ENCODE measurements at places on chromosomes 4 and X.

DNA sequence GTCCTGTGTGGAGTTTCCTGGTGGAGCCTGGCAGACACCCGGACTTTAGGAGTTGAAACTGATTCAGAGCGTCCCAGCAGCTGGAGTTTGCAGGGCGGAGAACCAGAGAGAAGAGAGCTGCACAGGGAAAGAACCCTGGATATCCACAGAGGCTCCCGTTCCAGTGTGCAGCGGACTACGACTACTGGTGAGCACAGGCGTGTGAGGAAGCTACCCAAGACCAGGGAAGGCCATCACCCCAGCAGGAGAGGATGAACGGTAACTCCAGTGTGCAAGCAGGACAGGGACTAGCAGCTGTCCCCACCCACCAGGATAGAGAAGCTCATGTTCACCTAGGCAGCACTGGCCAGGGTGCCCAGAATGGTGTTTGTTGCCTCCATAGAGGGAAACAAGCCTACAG is 2.3 kb downstream of the LAGE3 start:
- DNase-seq, result no peak

DNA sequence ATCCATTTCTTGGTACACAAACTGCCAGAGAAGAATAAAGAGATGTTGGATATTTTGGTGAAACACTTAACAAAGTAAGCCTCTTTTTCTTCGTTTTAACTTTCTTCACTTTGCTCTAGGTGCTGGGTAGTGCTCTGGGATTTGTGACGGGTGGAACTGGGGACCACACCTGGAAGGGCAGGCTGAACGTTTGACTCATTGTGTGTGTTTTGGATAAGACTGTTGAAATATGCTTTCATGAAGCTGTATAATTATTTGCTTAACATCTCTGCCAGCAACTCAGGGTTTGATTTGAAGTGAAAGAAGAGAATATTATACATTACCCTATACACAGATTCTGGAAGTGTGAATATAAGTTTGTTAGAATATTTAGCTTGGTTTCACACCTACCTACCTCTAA is 233.2 kb downstream of the ARHGAP10 start:
- DNase-seq, result no peak

GRCh38 chr4:56783986-56784385 is 37.5 kb downstream of the SPINK2 start:
- DNase-seq, result no peak

DNA sequence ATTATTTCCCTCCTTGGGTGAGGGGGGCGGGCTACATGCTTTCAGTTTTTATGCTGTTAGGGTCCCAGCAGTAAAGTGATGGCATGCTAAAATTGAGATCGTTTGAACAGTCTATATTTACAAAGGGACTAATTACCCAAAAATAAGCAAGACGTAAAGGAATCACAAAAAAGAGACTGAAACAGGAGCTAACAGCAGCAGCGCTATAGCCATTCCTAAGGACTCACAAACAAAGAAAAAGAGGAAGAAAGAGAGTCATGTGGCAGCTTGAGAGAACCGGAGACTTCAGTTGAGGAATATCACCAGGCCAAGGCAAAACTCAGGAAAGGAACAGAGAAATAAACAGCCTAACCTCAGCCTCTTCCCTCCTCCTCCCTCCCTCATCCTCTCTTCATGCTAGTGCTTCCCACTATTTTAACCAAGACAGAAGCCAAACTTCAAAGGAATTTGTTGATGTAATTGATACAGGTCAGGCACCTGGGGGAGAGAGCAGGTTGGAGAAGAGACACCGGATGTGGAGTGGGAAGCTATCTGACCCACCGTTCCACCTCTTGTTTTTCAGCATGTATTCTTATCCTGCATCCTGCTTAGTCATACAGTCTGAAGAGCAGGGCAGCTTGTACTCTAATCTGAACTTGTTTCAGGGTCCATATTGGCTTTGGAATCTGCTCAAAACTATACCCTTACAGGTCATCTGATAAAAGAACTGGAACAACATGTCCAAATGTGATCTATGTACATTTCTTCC is 383.7 kb downstream of the NAF1 start:
- no peak for DNase-seq

- no peak for DNase-seq
Observed at GRCh38 chr4:47698837-47699236, 139.0 kb downstream of the CORIN start.

DNA sequence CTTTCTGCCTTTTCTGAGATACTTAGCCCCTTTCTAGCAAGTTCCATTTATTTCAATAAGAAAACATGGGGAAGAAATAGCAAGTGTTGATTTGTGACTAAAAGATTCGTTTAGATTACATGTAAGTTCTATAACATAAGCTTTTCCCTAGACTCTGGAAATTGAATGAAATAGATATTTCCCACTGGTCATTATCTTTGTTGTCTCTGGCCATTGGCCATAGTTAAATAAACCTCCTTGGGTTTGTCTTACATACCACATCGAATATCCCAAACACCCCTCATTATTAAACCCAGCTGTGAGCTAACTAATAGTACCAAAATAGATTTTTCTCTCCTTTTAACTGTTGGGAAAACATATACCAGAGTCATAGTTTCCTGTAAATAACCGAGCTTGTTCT is 534.8 kb downstream of the IQCM start:
- no peak for DNase-seq

DNA sequence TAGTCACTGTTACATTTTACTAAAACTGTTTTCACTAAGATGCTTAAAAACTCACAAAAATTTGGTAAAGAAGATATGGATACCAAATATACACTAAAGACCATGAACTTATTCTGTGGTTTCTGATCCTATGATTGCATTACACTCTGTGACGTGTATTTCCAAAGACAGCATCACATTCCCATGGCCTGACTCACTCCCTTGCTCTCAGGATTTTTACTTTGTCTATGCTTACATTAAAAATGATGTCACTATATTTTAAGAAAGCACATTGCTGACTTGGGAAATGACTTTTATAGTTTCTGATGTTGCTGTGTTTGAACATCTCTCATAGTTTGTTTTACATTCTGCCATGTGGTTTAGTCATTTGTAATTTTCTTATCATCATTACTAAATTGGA is 327.9 kb upstream of the MAGEB18 start:
- no peak for DNase-seq

- no peak for DNase-seq
Observed at GRCh38 chr4:27666943-27667342, 806.3 kb downstream of the STIM2 start.

DNA sequence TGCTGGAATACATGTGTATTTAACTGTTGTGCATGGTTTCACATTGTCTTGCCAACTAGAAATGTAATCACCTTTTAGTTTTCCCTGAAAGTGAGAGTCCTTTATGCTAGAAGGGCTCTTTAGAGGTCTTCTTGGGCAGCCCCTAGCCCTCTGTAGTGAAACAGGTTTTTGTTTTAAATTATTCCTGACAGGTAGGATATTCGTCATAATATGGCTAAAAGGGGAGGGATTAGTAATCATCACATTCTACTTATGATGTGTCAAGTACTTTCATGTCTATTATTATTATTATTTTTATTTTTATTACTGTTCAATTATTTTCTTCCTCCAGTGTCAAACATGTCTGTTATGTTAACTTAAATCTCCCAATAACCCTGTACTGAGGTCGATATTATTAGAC is 35.5 kb downstream of the MSN start:
- DNase-seq, result no peak

DNA sequence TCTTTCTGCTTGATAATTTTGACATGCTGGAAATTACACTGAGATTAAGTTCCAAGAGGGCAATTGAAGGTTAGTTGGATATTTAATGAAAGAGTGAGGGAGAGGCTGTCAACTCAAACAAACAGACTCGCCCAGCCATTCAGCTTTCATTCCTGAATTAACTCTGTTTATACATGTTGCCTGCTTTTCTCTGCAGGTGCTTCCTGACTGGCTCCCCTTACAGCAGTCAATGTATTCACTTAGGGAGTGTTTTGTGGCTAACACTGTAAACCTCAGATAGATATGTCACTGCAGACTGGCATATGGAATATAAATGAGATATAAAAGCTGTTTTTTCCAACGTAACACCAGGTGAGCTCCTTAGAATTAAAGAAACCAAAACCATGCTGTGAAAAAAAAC is 28.7 kb downstream of the TMPRSS11A start:
- no peak for DNase-seq
